ENCODE measurements at places on chromosomes 4 and X. TPM values are rescaled to one million over a fixed set of nuclear protein-coding genes. Genes with fewer than 3 reads are reported as not detected.

ANXA3 gene
- polyA plus RNA-seq, result 380 TPM

F8A2 gene
- not detected for polyA plus RNA-seq

ZFP42 gene
- 3.4 TPM for polyA plus RNA-seq

RBM46 gene
- polyA plus RNA-seq, result 0.02 TPM

USP17L11 gene
- polyA plus RNA-seq, result not detected

RASGEF1B gene
- 0.45 TPM for polyA plus RNA-seq

GPAT3 gene
- 2.4 TPM for polyA plus RNA-seq

- no peak overlapping the region for H3K4me3 ChIP-seq
- H3K27me3 ChIP-seq, result no peaks in the 10 kb centered on the region
- no peaks in the 10 kb centered on the region for H3K36me3 ChIP-seq
- no peak for DNase-seq
Measured at GRCh38 chr4:152094970-152095700, 334.3 kb upstream of the GATB start.

DNA sequence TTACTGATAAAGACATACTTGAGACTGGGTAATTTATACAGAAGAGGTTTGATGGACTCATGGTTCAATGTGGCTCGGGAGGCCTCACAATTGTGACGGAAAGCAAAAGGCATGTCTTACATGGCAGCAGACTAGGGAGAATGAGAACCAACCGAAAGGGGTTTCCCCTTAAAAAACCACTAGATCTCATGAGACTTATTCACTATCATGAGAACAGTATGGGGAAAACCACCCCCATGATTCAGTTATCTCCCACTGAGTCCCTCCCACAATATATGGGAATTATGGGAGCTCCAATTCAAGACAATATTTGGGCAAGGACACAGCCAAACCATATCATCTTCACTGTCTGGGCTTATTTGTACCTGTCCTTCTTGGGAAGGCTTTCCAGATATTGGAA lies 22.8 kb upstream of the MUC7 start:
- no peaks in the 10 kb centered on the region for H3K27me3 ChIP-seq
- H3K27ac ChIP-seq, result no peak overlapping the region
- no peak for DNase-seq
- no peaks in the 10 kb centered on the region for H3K36me3 ChIP-seq
- H3K4me1 ChIP-seq, result no peaks in the 10 kb centered on the region
- no peak overlapping the region for H3K4me3 ChIP-seq

GRCh38 chrX:5936438-5936837 lies 292.2 kb downstream of the NLGN4X start:
- no peaks in the 10 kb centered on the region for H3K4me1 ChIP-seq
- no peaks in the 10 kb centered on the region for H3K27me3 ChIP-seq

- no peak for DNase-seq
- no peaks in the 10 kb centered on the region for H3K36me3 ChIP-seq
- no peaks in the 10 kb centered on the region for H3K27me3 ChIP-seq
- no peak overlapping the region for H3K4me3 ChIP-seq
- H3K27ac ChIP-seq, result no peak overlapping the region
Measured at GRCh38 chrX:135596495-135596894, 76.0 kb downstream of the INTS6L start.

- no peak overlapping the region for H3K4me3 ChIP-seq
- DNase-seq, result no peak
- H3K4me1 ChIP-seq, result peaks cover 40% of the 10 kb centered on the region
- no peaks in the 10 kb centered on the region for H3K36me3 ChIP-seq
Measured at GRCh38 chr4:1763550-1764080, 29.5 kb upstream of the FGFR3 start.
